GM23338 (cell line): ENCODE measurements at places on chromosomes 16 and 17.

DNA sequence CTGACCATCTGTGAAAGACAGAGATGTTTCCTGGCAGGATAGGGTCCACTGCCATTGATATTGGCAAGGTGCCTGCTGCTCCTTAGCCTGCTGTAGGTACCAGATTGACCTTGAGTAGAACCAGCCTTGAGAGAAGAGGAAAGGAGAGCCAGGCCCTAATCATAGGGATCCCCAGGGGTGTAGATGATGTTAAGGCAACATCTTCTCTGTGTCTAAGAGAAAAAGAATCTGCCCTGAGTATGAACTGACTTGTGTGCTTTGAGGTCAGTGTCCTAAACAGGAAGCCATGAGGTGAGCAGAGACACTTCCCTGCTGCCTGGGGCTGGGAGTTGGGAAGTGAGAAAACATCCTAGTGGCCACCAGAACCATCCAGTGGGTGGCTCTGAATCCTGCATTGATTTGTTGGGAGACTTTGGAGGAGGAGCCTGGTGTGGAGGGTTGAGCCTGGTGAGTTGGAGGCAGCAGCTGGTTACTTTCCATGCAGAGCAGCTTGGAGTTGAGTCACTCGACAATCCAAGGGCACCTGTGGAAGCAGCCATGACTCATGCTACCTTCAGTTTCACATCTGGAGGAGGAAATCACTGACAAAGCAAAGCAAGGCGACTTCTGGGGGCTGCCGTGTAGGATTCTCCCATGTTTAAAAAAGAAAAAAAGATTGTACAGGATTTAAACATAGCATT lies 47.8 kb downstream of the BMERB1 start:
- peak; percentile 75 for DNase-seq

DNA sequence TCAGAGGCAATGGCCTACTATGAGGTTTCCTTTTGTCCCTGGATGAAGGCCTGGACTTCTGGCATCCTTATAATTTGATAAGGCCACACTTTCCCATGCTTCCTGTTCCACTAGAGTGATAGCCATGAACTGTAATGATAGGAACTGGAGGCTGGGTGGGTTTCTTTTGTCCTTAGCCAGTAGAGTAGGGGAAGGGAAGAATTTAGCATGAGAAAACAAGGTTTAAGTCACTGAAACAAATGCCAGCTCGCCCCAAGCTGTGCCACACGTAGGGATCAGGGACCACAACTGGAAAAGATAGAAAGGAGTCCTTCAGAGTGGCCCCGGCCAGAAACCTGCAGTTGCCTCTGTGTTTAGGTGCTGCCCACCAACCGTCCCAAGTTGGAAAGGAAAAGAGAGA lies 80.9 kb upstream of the C17orf78 start:
- peak; percentile 58 for DNase-seq

GRCh38 chr16:74153773-74154172 lies 142.8 kb upstream of the PSMD7 start:
- no peak for DNase-seq

DNA sequence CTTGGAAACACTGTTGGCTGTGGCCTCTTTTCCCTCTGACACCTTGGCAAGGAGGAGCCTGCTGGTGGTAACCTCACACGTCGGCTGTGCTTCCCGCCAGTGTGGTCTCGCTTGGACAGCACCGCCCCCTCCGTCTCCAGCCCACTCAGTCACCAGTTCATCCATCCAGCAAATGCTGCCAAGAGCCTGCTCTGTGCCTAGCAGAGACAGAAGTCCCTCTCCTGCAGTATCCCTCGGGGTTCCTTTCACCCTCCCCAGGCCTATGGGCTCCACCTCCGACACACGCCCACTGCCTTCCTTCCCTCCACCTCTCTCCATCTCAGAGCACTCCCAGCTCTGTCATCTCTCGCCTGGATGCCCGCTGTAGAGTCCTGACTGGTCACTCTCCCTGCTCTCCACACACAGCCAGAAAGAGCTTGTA lies 12.3 kb downstream of the CACNG4 start:
- DNase-seq: no peak

DNA sequence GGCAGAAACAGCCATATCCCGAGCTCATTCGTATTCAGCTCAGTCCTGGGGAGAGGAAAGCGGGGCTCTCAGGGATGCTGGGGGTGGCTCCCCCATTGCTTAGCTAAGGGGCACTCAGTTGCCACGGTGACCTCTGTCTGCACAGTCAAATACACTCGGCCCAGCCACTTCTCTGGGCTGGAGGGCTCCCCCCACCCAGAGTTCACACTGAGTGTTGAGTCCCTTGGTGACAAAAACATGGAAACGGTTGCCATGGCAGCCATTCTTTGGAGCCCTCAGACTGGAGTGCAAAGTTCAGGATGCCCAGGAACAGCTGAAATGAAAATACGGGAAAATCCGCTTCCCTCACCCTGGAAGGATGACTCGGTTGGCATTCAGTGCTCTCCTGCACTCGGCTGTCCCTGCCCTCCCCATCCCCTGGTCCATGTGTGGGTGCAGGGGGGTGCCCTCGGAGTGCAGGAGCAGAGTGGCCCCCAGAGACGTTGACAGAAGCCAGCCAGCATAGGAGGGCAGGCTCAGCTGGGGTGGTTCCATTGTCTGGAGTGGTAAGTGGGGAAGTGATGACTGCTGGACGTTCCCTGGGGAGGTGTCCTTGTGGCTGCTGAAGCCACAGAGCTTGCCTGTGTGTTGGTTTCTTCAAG lies 216.5 kb downstream of the NTN1 start:
- no peak for DNase-seq

DNA sequence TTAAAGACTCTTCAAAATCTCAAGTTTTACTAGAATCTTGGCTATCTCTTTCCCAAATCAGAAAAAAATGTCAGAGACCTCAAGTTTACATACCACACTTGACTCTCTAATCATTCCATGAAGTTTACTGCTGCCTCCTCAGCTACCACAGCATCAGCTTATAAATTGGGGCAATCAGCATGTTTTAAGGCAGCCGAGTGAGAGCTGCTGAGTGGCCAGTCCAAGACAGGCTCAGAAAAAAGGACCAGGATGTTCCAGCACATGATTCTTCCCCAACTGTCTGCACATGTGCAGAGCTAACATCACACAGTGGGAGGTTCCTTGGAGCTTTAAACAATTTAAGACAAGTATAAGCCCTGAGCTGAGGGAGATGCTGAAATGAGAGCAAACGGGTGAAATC lies 140.6 kb upstream of the NUDT7 start:
- no peak for DNase-seq

GRCh38 chr17:73103641-73104335 lies 11.3 kb upstream of the SLC39A11 start:
- no peak for DNase-seq

DNA sequence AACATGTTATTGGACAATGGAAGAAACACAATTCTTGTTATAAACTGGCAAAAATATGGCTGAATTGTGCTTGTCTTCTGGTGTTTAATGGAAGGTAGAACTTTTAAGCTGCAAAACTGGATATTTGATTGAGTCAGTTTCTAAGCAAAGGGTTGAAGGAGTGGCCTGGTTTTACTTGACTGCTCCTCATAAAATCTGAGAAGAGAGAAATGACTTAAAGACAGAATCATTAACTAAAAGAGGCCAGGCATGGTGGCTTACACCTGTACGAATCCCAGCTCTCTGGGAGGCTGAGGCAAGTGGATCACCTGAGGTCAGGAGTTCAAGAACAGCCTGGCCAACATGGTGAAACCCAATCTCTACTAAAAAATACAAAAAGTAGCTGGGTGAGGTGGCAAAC lies 770.7 kb downstream of the CDH11 start:
- DNase-seq: no peak

DNA sequence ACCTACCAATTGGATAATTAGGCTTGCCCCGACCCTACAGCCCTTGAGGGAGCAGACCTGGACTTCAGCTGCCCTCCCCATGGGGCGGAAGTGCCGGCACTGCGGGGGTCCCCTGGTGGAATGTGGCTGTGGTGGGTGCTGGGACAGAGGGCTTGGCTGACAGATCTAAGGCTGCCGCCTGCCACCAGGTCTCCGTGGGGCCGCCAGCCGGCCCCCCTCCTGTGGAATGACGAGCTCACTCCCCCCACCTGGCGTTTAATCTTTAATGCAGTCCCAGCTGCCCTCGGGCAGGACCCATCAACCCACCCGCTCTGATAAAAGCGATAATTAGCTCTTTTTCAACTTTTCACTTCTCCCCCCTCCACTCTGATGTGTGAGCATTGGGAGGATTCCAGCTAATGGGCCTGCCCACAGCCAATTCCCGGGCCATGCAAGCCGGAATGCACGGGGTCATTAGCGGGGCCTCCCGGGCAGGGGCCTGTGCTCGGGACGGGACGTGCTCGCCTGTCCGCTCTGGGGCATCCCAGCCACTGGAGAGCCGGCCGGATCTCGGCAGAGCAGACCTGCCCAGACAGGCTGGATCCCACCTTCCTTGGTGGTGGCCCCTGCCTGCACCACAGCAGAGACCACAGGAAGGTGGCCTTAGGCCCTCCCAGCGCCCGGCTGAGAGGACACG lies 28.3 kb upstream of the GOSR2 start:
- DNase-seq: peak; percentile 45

- DNase-seq: no peak
These were observed 56.5 kb downstream of the ACTG1 start for GRCh38 chr17:81456091-81456490.
